ENCODE measurements at places on chromosomes 2 and 18. TPM values are rescaled to one million over a fixed set of nuclear protein-coding genes. Genes with fewer than 3 reads are reported as not detected.

The TRABD2A gene
- total RNA-seq: 15.7 TPM

The RAB6C gene
- total RNA-seq: not detected

The EIF5B gene
- total RNA-seq: 32.5 TPM

DNA sequence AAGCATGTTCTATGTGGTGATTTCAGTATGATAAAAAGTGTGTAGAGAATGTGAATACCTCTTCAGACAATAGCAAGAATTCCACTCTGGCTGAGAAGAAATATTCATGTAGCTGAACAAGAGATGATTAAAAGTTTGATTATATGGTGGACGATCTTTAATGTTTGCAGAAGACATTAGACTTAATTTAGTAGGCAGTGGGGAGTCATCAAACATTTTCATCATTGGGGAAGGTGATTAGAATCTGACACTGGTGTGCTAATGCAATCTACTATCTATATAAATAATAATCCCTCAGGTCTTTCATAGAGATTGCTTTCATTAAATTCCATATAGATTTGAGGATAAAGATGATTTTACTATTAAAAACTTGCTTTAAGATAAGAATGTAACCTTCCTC, 761.0 kb downstream of the SOCS6 start:
- no peak for DNase-seq

- DNase-seq: peak; percentile 86
Observed at GRCh38 chr18:37483221-37483971, 82.2 kb downstream of the CELF4 start.

DNA sequence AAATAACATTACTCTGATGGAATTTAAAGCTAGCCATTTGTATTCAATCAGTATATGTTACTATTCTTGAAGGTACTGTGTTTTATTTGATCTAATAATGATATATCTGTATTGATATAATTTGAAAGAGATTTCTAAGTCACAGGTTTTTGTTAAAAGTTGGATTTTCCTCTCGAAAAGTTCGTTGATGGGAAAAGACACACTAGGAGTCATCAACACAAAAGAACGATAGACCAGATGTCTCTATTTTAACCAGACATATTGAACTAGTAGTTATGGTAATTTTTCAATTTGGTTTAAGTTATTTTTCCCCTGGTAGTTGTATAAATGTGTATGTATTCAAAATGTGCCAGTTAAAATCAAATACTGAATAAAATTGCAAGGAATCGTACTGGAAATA, 2.5 kb downstream of the ASXL3 start:
- DNase-seq: no peak

GRCh38 chr18:56982766-56983165, 164.1 kb upstream of the BOD1L2 start:
- DNase-seq: no peak

- DNase-seq: peak; percentile 79
Observed at GRCh38 chr2:63048367-63049171, 2.1 kb upstream of the OTX1 start.

DNA sequence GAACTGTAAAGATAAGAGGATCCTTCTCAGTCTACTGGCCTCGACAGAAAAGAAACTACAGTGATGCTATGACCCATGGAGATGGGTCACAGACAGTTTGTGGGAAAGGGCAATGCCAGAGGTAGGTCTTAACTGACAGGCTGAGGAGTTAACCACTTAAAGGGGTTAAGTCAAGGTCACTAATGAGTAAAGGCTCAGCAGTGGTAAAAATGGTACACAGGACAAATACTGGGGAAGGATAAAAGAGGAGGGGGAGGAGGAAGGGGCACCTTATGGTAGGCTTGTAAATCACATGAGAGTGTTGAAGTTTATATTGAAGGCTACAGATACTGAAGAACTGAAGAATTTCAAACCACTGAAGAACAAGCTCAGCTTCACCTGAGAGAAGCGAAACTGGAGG, 9.9 kb downstream of the IER3IP1 start:
- no peak for DNase-seq

- DNase-seq: no peak
Observed at GRCh38 chr2:75274936-75275335, 75.6 kb upstream of the TACR1 start.

DNA sequence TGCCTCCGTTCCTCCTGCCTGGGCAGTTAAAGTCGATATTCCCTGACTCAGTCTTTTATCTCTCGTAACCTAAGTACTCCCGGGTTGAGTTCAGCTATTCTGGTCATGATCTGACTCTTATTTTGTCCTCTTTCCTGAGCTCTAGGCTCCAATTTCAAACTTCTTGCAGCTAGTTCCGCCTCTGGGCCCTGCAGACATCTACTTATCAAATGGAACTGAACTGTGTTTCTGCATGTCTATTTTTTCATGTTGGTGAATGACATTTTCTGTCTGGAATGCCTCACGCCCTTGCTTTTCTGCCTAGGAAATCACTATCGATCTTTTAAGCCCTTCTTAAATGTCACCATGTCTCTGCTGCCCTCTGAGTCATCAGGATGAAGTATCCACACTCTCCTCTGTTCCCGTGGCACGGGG, 101.5 kb downstream of the VAPA start:
- DNase-seq: no peak

- DNase-seq: no peak
Observed at GRCh38 chr2:85926931-85927661, 38.3 kb upstream of the ST3GAL5 start.

GRCh38 chr18:57081899-57082298, 65.0 kb upstream of the BOD1L2 start:
- no peak for DNase-seq

DNA sequence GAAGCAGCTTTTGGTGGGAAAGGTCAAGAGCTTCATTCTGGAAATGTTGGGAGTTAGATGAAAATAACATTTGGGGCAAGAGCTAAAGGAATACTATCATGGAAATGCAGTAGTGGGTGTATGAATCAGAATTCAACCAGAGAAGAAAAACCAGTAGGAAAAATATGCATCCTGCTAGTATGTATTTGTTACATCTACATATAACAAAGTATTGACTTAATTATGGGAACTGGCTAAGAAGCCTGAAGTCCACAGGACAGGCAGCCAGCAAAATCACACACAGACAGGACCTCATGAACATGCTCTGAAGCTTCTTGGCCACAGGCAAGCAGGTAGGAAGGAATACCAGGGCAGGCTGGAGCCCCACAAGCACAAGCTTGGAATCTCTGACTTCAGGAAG, 185.8 kb downstream of the FBXO15 start:
- DNase-seq: no peak

- no peak for DNase-seq
Observed at GRCh38 chr18:39596221-39596620, 2030.6 kb upstream of the CELF4 start.

- DNase-seq: no peak
Observed at GRCh38 chr2:72630767-72631166, 195.1 kb downstream of the EXOC6B start.

All from GM23338 (cell line).